ENCODE measurements at places on chromosomes 12 and 14.

GRCh38 chr12:117494833-117495655 is 133.6 kb upstream of the NOS1 start:
- no peak for DNase-seq

DNA sequence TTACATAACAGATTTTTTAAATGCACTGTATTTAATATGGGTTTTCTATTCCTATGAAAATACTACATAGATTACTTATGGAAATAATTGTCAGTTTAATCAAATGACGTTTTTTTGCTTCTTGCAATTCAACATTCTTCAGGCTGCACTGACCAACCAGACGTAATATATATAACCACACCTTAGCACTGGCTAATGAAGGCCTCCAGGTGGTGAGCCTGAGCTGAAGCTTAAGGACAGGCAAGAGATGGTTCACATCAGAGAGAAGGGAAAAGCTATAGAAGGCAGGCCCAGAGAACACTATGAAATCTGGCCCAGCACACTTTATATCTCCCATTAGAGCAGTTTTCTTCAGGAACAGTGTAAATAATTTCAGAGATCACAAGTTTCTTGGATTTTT is 2.8 kb upstream of the MDGA2 start:
- H3K4me3 ChIP-seq: no peak overlapping the region
- no peaks in the 10 kb centered on the region for H3K36me3 ChIP-seq
- H3K4me1 ChIP-seq: peaks cover 16% of the 10 kb centered on the region

- no peaks in the 10 kb centered on the region for H3K36me3 ChIP-seq
- H3K27ac ChIP-seq: no peak overlapping the region
- H3K27me3 ChIP-seq: peaks cover 14% of the 10 kb centered on the region
- H3K4me1 ChIP-seq: no peaks in the 10 kb centered on the region
Observed at GRCh38 chr12:132428936-132429601, 60.9 kb upstream of the FBRSL1 start.

- H3K4me3 ChIP-seq: no peak overlapping the region
- DNase-seq: no peak
Observed at GRCh38 chr12:93032758-93033157, 103.7 kb upstream of the EEA1 start.

DNA sequence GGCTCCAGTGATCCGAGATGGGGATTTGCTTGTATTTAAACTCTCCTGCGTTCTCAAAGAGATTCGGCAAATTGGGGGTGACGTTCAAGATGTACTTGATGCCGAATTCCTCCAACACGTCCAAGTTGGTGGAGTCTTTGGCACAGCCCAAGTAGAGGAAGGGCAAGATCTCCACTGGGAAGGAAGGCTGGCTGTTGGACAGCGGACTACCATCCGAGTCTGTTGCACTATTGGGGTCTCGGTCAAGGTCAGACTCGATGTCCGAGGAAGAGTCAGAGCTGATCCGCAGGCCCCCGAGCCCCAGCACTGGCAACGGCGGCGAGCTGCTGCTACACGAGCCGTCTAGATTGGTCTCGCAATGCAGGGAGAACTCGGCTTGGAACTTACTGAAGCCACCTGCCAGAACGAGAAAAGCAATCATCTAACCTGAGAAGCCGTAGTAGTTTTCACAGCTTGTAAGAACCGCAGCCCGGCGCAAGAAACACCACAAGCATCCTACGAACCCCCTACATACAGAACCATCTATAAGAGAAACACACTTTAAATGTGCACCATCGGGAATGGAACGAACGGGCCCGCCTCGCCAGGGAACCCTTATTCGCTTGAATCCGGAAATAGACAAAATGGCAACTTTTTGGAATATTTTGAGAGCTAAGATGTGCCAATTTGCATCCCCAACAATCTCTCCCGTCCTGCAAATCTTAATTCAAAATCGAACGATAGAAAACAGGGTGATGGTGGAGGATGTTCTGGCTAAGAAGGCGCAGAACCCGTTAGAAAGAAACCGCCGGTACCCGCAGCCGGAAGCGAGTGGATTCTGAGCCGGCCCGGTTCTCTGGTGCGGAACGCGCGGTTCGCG is 1.4 kb downstream of the DUSP6 start:
- no peak overlapping the region for H3K27ac ChIP-seq
- peaks cover 15% of the 10 kb centered on the region for H3K4me1 ChIP-seq
- no peak for DNase-seq
- H3K4me3 ChIP-seq: peak overlapping the region; percentile 88
- H3K36me3 ChIP-seq: peaks cover 6% of the 10 kb centered on the region

DNA sequence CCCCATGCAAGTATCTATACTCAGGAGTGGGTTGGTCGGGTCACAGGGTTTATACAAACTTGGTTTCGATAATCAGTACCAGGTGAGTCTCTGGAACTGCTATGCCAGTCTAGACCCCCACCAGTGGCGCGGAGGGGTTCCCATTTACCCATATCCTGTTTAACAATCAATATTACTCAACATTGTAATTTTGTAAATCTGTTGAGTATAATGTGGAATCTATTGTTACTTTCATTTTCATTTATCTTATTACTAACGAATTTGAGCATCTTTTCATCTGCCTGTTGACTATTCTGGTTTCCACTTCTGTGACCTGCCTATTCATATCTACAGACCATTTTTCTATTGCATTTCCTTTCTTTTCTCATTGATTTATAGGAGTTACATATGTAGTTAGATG is 275.2 kb upstream of the CRY1 start:
- H3K27ac ChIP-seq: no peak overlapping the region
- no peaks in the 10 kb centered on the region for H3K4me1 ChIP-seq
- H3K4me3 ChIP-seq: no peak overlapping the region
- no peaks in the 10 kb centered on the region for H3K27me3 ChIP-seq
- no peak for DNase-seq
- H3K36me3 ChIP-seq: no peaks in the 10 kb centered on the region

- H3K4me1 ChIP-seq: no peaks in the 10 kb centered on the region
- no peaks in the 10 kb centered on the region for H3K36me3 ChIP-seq
- H3K4me3 ChIP-seq: no peak overlapping the region
- H3K27ac ChIP-seq: no peak overlapping the region
Observed at GRCh38 chr12:63870838-63871237, 26.3 kb downstream of the SRGAP1 start.

DNA sequence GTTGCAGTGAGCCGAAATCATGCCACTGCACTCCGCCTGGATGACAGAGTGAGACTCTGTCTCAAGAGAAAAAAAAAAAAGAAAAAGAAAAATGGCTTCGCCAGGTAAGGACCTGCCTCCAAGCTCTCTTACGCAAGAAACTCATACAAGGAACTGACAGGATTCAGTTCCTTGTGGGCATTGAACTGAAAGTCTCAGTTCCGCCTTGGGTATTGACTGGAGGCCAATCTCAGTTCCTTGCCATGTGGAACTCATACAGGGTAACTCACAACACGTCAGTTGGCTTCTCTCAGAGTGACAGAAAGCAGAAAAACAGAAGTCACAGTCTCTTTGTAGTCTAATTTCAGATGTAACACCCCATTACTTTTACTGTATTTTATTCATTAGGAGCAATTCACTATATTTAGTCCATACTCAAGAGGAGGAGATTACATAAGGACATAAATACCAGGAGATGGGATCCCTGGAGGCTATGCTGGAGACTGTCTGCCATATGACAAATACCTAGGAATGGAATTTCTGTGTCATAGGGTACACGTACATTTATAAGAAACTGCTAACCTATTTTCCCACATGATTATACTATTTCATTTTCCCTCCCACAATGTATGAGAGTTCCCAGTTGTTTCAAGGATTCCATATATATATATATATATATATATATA is 11.4 kb upstream of the NOPCHAP1 start:
- peak; percentile 89 for DNase-seq
- H3K36me3 ChIP-seq: no peaks in the 10 kb centered on the region
- H3K27ac ChIP-seq: no peak overlapping the region
- no peaks in the 10 kb centered on the region for H3K27me3 ChIP-seq

GRCh38 chr14:51331486-51332367 is 91.7 kb downstream of the TMX1 start:
- no peak for DNase-seq
- peaks cover 6% of the 10 kb centered on the region for H3K4me1 ChIP-seq
- H3K4me3 ChIP-seq: no peak overlapping the region
- no peaks in the 10 kb centered on the region for H3K27me3 ChIP-seq
- no peak overlapping the region for H3K27ac ChIP-seq

GRCh38 chr14:73761618-73762355 is 47.6 kb upstream of the PNMA1 start:
- no peak for DNase-seq
- no peaks in the 10 kb centered on the region for H3K27me3 ChIP-seq
- no peak overlapping the region for H3K27ac ChIP-seq
- peaks cover 36% of the 10 kb centered on the region for H3K4me1 ChIP-seq
- H3K4me3 ChIP-seq: no peak overlapping the region

GRCh38 chr12:52197371-52198231 is 5.8 kb upstream of the KRT80 start:
- no peak overlapping the region for H3K27ac ChIP-seq
- H3K27me3 ChIP-seq: no peaks in the 10 kb centered on the region
- H3K36me3 ChIP-seq: no peaks in the 10 kb centered on the region
- H3K4me1 ChIP-seq: peaks cover 64% of the 10 kb centered on the region
- H3K4me3 ChIP-seq: no peak overlapping the region

GRCh38 chr12:88471331-88472045 is 108.8 kb downstream of the KITLG start:
- H3K27ac ChIP-seq: no peak overlapping the region
- no peaks in the 10 kb centered on the region for H3K4me1 ChIP-seq
- H3K4me3 ChIP-seq: no peak overlapping the region
- H3K36me3 ChIP-seq: no peaks in the 10 kb centered on the region
